ENCODE measurements at places on chromosomes 16 and 17.

GRCh38 chr16:18931756-18932155 is 5.5 kb upstream of the SMG1 start:
- no peak for DNase-seq

- no peak for DNase-seq
Observed at GRCh38 chr16:53083119-53083518, 28.3 kb downstream of the CHD9 start.

- no peak for DNase-seq
Observed at GRCh38 chr16:2031081-2031577, 4.4 kb downstream of the NHERF2 start.

DNA sequence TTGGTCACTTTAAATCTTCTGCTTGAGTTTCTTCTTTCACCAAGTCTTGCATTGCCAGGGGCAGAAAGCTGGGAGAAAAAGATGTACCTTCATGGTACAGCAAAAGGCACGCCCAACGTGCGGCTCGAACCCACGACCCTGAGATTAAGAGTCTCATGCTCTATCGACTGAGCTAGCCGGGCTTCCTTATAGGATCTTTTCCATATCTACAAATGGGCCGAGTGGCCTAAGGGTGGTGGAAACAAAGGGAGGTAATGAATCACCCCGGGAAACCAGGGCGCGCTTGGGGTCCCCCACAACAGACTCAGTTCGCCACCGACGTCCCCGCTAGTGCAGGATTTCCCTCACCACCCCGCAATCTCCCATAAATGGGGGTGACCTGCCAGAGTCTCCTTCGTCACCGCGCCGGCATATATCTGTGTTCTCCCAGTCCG is 7.5 kb upstream of the OR1F1 start:
- no peak for DNase-seq

GRCh38 chr16:11354733-11355574 is 9.7 kb downstream of the RMI2 start:
- DNase-seq, result peak; percentile 79

Data from activated T-helper 2 cell treated with anti-CD3 and anti-CD28 coated beads, Interferon-gamma antibody, Interleukin-2, Interleukin-4, amounts not matched to agents 10 μg/mL and 5 μg/mL and 100 μg/mL, durations not matched to agents 14 hours and 24 hours and 36 hours (primary cell).